ENCODE measurements at places on chromosomes 1 and 21. TPM values are rescaled to one million over a fixed set of nuclear protein-coding genes. Genes with fewer than 3 reads are reported as not detected.

KCNK2 gene
- total RNA-seq, result 0.34 TPM

KCNT2 gene
- 0.34 TPM for total RNA-seq

SYDE2 gene
- total RNA-seq, result 8.6 TPM

CRABP2 gene
- total RNA-seq, result 103 TPM

EPS15 gene
- 80.5 TPM for total RNA-seq

MTARC1 gene
- 2.6 TPM for total RNA-seq

YBEY gene
- total RNA-seq, result 15.1 TPM

ST6GALNAC3 gene
- total RNA-seq, result 1.5 TPM

SLC6A17 gene
- 6.9 TPM for total RNA-seq

NIBAN1 gene
- 11.5 TPM for total RNA-seq

FMOD gene
- 12.7 TPM for total RNA-seq

PSRC1 gene
- 2.8 TPM for total RNA-seq

OR2L13 gene
- total RNA-seq, result not detected

ENTREP3 gene
- 22.8 TPM for total RNA-seq

DPT gene
- 31.8 TPM for total RNA-seq

PLEKHN1 gene
- 45.4 TPM for total RNA-seq

CRYAA gene
- total RNA-seq, result not detected

ANXA9 gene
- 69.0 TPM for total RNA-seq

INAVA gene
- 108 TPM for total RNA-seq

CELA3B gene
- not detected for total RNA-seq

DYNLT4 gene
- total RNA-seq, result not detected

SPATA45 gene
- total RNA-seq, result not detected

DYNLT5 gene
- 0.83 TPM for total RNA-seq

OR2T11 gene
- total RNA-seq, result 0.57 TPM

ATP1A4 gene
- total RNA-seq, result not detected

TNFRSF8 gene
- 2.5 TPM for total RNA-seq

C1orf185 gene
- total RNA-seq, result not detected

LAX1 gene
- 0.17 TPM for total RNA-seq

CELA2B gene
- total RNA-seq, result not detected

C1orf141 gene
- not detected for total RNA-seq

LRIG2 gene
- total RNA-seq, result 27.1 TPM

STYXL2 gene
- not detected for total RNA-seq

REN gene
- not detected for total RNA-seq

Measured in lower leg skin (tissue), 4 donors.